GM10248 (cell line): ENCODE measurements at places on chromosomes 1 and 21.

DNA sequence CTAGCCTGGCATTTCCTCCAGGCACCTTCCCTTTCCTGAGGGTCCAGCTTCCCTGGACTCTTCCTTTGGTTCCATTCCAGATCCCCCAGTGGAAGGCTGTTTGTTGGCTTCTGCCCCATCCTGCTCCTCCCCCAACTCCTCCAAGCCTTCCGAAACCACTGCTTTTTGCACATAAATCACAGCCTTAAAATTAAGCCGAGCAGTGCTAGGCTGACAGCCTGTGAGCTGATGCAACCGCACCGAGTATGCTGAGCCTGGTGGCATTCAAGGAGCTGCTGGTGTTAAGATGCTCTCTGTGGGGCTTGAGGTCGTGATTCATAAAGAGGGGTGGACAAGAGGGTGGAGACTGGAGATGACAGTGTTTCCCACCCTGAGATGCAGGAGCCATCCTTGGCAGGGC lies 266.6 kb upstream of the C1orf174 start:
- DNase-seq = no peak

- DNase-seq = no peak
Measured at GRCh38 chr1:169906938-169907337, 13.2 kb upstream of the SCYL3 start.

DNA sequence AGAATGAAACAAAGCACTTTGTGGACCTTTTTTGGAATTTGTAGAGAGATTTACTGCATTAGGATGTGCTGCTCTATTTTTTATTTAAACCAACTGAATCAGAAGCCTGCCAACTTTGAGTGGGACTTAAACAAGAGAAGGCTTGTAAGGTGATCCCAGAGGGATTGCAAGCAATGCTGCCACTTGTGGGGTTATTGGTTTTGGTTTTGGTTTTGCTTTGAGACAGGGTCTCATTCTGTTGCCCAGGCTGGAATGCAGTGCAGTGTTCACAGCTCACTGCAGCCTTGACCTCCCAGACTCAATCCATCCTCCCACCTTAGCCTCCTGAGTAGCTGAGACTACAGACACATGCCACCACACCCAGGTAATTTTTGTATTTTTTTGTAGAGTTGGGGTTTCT lies 32.2 kb upstream of the GNG5 start:
- no peak for DNase-seq

GRCh38 chr1:155241841-155242264 lies 13.4 kb downstream of the ENTREP3 start:
- DNase-seq = no peak

GRCh38 chr1:214123061-214123784 lies 135.4 kb downstream of the PROX1 start:
- peak; percentile 60 for DNase-seq

- no peak for DNase-seq
Measured at GRCh38 chr1:58395355-58395754, 151.2 kb downstream of the OMA1 start.

- no peak for DNase-seq
Measured at GRCh38 chr1:153430166-153430553, 13.8 kb downstream of the S100A7A start.

DNA sequence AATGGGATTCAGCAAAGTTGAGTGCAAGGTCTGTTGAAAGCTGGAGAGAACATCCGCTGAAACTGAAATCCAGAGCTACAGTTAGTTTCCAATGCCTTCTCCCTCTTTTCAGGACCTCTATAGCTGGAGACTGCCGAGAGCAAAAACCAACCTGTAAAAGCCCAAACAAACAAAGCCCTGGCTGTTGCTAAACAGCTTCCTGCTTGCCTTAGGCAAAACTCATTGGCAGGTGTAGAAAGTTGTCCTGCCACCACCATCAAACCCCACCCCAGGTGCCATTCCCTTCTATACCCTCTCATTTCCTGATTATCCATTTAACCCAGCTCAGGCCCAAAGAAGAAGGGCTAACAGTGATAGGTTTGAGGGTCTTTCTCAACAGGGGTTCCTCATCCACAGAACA lies 24.7 kb downstream of the SCYL3 start:
- no peak for DNase-seq

- no peak for DNase-seq
Measured at GRCh38 chr1:7432900-7433380, 338.2 kb upstream of the VAMP3 start.

DNA sequence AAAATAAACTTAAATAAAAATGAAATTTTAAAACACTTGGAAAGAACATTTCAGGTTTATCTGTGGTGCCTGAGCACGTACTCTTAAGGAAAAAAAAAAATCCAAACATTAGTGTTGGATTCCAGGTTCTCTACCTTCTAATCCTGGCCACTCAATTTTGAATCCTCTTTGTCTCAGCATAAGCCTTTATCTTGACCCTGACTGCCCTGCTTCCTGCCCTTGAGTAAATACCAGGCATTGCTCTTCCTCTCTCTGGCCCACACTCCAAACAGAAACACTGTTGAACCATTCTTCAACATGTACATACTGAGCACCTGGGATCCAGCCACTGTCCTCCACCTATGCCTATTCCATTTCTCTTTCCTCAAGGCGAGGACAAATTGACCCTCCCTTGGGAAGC lies 11.4 kb upstream of the VANGL1 start:
- DNase-seq = no peak

DNA sequence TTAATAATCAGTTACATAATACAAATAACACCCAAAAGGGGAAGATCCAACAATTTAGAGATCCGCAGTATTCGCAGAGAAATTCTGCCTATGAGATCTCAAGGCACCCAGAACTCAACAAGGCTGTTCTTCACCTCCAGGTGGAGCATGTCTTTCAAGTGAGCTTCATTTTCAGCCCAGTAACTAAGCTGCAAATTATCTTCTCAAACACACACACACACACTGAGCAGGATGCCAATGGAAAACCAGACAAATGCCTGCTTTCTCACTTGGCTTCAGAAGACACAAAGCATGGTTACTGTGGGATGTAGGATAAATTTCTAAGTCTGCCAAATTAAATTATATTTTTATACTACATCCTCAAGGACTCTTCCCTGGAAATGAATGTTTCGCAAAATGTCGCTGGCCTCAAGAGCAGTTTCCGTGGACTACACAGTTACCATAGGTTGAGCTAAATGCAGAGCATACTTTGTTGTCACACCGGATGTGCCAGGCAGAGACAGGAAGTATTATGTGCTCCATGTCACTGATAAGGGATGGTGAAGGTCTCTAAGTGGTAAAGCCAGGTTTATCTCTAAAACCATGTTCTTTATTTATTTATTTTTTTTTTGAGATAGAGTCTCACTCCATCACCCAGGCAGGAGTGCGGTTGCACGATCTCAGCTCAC lies 30.3 kb downstream of the UBR4 start:
- DNase-seq = no peak

DNA sequence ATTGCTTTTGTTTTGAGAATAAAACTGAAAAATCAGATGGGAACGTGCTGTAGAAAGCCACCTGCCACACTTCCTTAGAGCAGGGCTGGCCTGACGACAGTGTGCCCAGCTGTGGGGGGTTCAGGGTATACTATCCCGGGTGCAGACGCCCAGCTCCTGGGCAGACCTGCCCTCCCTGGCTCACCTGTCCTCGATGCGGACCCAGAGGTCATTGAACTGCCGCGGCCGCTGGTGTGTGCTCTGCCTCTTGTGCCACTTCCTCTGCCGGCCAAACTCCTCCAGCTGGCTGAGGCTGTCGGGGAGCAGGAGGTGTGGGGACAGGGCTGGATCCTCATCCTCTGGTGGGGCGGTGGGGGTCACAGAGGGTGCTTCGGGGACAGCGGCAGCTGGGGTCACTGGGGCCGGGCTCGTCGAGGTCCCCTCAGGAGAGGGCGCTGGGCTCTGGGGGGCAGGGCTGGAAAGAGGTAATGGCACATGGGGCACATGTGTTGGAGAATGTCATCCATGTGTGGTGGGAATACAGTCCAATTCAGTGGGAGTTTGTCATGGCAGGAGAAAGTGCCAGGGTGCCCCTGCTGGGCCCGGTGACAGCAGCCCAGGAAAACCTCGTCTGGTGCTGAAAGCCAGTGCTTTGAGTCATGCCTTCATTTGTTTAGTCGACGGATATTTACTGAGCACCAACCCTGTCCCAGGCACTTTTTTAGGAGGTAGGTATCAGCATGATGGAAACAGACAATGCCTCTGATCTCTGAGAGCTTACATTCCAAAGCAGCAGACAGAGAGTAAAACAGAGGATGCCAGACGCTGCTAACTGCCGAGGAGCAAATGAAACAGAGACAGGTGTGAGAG lies 222.0 kb downstream of the TRABD2B start:
- no peak for DNase-seq

DNA sequence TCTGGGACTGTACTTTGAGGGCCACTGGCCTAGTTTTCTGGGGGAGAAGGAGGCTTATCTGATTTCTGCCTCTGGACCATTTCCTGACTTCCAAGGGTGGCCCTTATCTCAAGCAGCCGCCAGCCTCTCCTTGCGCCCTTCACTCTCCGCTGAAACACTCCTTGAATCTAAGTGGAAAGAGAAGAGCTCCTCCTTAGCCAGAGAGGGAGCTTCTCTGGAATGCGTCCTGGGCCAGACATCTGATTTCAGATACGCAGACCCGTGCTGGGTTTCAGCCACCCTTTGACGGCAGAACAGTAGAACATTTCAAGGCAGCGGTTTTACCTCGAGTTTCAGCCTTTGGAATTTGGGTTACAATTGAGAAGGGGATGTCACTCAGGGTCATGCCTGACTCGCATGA lies 308.0 kb downstream of the CAMTA1 start:
- no peak for DNase-seq

DNA sequence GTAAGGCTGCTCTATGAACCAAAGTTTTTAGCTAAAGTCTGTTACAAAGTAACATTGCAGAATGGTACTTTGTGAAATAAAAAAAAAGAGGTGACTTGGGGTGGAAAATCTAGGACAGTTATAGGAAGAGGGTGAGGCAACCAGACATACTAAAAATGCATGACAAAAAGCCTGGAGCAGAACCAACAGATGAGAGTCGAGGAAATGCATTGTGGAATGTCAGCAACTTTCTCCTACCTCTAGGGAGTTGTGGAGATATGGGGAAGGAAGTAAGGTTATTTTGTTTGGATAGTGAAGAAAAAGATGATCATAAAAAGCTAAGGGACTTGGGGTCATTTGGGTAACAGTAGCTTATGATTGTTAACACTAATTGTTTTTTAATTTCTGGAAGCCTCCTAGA lies 295.6 kb downstream of the S1PR1 start:
- no peak for DNase-seq

GRCh38 chr1:14180738-14181137 lies 417.7 kb upstream of the KAZN start:
- DNase-seq = no peak

- no peak for DNase-seq
Measured at GRCh38 chr1:8370046-8370881, 52.4 kb downstream of the SLC45A1 start.

DNA sequence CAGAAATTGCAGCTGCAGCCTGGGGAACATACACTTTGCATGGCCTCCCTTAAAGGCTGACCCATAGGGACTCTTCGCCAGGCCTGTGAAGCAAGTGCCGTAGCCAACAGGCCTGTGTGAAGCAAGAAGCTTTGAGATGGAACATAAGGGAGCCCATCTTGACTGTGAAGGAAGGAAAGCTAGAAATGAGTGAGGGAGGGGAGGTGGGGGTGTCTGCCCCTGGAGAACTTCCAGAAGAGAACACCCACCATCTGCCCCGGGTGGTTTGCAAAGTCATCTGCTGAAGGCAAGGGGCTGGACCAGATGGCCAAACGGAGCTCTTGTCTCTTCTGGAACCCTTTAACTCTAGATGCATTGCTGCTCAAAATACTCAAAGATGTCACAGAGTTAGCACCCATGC lies 103.3 kb upstream of the GRIK3 start:
- DNase-seq = no peak

GRCh38 chr1:2344121-2344681 lies 47.2 kb downstream of the MORN1 start:
- no peak for DNase-seq

DNA sequence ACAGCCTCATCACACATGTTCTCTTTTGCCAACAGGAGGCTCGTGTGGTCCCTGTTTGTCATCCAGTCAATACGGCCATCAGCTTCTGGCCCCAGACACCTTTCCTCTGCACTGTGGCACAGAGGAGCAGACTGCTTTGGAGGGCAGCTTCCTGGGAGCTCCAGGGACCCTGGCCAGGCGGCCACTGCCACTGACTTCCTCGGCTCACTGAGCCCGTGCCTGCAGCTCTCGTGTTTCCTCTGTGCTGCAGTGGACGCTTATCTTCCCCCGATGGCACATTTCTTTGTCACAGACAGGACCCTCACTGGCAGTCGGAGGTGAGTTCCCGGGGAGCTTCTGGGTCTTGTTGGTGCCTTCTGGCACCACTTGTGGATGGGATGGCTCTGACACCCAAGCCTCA lies 67.0 kb upstream of the DIRAS3 start:
- DNase-seq = no peak

DNA sequence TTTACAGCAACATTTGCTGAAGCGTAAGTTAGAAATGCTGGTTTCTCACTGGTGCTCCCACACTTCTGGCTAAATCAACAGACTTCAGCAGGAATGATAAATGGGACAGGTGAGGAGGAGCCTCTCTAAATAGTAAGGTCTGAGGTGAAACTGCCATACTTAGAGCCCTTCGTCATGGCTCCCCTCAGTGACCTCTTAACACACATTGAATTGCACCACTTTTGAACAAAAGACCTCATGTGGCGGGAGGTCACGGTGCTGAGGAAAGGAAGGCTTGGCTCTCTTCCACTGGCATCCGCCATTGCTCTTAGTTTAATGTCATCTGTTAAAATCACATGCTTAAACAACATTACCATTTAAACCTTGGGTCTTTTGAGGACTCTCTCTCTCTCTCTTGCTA lies 3.4 kb downstream of the MAP3K7CL start:
- no peak for DNase-seq

GRCh38 chr1:41712081-41712480 lies 206.6 kb downstream of the HIVEP3 start:
- no peak for DNase-seq

DNA sequence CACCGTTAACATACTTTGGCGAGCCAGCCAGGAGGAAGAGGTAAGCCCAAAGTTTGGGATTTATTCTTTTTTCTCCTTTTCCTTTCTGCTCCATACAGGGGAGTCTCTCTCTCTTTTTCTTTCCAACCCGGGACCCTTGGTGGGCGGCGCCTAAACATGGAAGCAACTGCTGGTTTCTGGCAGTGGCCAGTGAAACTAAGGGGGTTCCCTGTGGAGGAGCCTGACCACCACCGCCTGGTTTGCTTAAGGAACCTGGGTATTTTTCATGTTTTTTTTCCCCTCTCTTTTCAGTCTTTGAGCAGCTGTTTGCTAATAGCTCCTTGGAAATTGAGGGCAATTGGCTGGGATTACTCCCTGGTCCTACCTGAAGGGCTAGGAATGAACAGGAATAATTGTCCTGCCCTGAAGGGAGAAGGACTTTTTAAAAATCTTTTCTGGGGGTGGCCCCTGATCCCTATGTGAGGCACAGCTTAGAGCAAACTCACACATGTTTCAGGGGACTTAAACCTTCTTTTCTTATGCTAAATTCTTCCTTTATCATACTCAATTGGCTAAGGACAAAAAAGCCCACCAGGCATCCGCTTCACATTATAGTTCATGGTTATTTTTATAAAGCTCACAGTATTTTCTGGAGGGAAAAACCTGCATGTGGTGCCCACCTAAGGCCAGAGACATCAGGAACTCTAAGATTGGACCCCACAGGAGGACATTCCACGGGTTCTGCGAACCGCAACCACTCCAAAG lies 61.3 kb upstream of the PLD5 start:
- no peak for DNase-seq
